ENCODE measurements at places on chromosomes 12 and 14.
A peak's percentile ranks its signal among the peaks of the same experiment; 100 is the strongest.

DNA sequence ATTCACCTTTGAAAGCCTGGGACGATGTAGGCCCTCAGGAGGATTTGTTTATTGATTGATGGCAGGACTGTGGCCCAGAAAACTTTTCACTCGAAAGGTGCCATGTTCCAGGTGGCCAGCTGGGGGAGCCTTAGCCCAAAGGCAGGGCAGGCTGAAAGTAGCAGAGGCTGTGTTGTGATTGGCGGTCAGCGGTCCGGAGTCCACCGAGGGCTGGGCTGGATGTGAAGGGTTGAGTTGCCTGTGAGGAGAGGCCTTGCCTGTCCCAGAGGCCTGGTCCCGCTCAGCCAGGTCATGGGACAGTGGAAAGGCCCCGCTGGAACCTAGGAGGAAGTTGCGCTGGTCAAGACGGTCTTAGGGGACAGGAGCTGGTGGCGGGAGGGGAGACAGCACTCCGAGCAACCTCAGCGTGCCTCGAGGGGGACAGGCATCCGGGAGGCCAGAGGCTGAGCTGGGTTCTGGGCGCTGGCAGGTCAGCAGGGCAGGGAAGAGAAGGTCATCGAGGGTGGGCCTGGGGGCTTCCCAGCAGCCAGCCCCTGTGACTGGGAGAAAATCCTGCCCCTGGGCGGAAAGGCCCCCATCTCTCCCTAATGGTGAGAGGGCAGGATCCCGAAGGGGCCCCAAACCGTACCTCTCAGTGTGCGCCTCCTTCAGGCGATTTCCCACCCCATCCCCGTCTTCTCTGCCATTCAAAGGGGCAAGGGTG lies 26.3 kb downstream of the CMA1 start:
- peak; percentile 57 for DNase-seq

DNA sequence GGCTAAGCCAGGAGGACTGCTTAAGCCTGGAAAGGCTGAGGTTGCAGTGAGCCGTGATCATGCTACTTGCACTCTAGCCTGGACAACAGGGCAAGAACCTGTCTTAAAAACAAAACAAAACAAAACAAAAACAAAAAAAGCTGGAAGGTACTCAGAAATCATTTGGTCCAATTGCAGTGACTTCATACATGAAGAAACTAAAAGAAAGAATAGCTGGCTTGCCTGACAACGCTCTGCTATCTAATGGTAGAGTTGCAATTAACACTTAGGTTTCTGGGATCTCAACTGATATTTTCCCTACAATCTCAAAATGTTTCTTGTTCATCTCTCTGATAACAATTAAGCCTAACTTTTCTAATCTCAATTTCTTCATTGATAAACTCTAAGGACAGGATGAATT lies 13.7 kb downstream of the EEA1 start:
- no peak for DNase-seq

GRCh38 chr12:12456637-12457036 lies 99.8 kb downstream of the BORCS5 start:
- DNase-seq = no peak

GRCh38 chr14:61877035-61877390 lies 114.8 kb downstream of the SNAPC1 start:
- DNase-seq = no peak

DNA sequence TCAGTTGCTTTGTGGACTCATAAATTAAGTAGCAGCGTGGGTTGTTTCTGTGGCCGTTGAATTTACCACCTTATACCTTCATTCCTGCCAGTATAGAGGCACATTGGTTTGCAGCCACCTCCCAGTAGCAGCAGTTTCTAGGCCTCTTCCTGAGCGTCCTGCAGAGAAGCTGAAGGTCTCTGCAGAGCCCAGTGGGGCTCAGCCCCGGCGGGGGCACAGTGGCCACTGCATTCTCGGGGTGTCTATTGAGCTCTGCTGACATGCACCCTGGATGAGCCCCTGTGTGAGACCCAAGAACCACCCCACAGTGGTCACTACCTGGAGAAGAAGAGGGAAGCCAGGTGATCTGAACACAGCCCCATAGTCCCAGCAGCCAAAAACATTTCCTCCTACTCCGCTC lies 57.7 kb upstream of the DYNC1H1 start:
- DNase-seq = no peak

DNA sequence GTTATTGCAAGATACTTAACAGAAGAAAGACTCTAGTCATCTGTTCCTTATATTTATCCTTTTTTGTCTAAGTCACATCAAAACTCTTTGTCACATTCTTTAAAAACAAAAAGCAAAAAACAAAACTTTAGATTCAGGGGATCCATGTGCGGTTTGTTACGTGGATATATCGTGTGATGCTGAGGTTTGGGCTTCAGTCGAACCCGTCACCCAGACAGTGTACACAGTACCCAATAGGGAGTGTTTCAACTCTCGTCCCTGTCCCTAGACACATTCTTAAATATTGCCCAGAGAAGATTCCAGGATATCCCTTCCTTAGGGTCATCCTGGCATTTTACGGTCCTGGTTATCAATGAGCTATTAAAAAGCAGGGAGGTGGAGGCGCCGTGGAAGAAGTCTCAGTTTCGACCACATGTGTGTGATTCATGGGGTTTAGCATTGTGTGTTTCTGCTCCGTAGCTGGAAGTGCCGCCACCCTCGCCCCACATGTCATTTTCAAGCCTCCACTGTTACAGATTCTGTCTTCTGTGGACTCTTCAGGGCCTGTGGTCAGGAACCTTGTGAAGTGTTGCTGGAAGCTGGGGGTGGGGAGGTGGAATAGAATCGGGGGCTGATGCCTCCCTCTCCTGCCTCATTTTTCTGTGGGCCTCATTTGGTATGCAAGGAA lies 19.9 kb downstream of the CCND2 start:
- peak; percentile 37 for DNase-seq
